ENCODE measurements at places on chromosomes 12 and 14.

DNA sequence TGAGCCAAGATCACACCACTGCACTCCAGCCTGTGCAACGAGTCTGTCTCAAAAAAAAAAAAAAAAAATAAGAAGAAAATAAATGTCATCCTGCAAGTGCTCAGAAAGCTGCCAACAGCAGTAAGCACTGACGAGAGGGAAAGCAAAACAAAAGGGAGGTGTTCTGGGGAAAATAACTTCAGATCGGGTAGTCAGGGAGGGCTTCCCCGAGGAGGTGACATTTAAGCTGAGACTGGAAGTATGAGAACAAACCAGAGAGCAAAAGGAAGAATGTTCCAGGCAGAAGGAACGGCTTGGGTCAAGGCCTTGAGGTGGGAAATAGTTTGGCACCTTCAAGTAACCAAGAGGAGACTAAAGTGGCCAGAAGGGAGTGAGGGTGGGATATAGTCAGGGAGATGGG is 4.7 kb upstream of the FAM222A start:
- no peak for DNase-seq

GRCh38 chr12:59076622-59077021 is 156.3 kb upstream of the LRIG3 start:
- no peak for DNase-seq

DNA sequence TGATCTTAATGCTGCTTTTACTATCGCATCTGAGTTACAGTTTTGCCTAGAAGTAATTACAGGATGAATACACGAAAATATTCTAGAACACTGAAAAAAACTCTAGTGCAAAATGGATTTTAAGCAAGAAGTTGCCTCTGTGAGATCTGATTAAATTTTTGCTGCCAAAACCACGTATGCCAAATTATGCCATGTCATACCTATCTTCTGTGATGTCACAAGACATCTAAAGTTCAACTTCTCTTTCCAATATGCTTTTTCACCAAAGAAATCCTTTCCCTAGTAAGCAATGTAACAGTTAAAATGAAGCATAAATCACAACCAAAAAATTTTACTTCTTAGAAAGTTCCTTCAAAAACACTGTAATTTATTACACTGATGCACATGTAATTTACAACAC is 39.6 kb downstream of the HECTD4 start:
- no peak for DNase-seq

DNA sequence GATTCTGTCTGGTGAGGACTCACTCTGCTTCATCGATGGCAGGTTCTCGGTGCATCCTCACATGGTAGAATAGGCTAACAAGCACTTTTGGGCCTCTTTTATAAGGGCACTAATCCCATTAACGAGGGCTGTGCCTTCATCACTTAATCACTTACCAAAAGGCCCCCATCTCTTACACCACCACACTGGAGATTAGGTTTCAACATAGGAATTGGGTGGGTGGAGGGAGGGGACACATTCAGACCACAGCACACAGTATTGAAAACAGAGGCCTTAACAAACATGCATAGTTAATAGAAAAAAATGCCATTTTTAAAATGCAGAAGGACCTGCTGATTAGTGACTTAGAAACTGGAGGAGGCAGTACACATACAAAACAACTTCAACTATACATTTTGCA is 61.6 kb downstream of the SPPL3 start:
- no peak for DNase-seq

DNA sequence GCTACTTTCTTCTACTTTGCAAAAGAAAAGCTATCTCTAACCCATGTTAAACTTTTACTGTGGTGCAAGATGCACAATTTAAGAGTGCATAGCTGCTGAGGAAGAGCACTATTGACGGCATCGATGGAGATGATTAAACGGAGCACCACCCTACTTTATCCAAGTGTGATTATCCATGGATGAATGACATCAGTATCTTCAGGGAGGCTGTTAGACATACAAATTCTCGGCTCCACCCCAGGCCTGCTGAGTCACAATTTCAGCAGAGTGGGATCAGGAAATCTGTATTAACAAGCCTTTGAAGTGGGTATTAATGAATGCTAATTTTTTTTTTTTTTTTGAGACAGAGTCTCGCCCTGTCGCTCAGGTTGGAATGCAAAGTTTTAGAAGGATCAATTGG is 16.2 kb downstream of the SLC2A14 start:
- no peak for DNase-seq

GRCh38 chr12:77608271-77608824 is 222.3 kb upstream of the NAV3 start:
- DNase-seq = no peak

GRCh38 chr14:90678420-90678819 is 137.8 kb downstream of the TTC7B start:
- DNase-seq = no peak

DNA sequence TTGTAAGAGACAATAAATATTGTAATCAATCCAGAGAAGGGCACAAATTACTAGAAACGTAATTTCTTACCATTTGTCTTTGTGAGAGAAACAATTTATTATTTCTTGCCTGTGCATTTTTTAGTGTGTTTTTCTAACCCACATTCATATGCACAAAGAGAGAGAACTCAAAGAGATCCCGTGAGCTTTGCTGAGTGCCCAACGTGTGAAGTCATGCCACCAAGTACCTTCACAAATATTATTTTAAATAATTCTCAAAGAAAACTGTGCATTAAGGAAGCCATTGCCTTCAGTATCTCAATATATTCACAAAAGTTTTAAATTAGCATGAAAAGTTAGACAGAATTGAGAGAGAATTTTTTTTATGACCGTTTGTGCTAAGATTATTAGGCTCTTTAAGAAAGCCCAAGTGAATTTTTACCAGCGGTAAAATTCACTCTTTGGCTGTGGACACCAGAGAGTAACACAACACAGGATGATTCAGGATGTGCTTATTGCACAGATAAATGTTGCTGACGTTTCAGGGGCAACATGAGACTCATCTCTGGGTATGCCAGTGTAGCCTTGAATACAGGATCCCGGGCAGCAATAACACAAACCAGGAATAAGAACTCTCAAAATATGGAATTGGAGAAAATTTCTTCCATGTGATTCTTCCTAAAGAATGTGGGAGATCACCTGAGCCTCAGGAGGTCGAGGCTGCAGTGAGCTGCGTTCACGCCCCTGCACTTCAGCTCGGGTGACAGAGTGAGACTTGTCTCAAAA is 2.9 kb downstream of the ARHGDIB start:
- no peak for DNase-seq

DNA sequence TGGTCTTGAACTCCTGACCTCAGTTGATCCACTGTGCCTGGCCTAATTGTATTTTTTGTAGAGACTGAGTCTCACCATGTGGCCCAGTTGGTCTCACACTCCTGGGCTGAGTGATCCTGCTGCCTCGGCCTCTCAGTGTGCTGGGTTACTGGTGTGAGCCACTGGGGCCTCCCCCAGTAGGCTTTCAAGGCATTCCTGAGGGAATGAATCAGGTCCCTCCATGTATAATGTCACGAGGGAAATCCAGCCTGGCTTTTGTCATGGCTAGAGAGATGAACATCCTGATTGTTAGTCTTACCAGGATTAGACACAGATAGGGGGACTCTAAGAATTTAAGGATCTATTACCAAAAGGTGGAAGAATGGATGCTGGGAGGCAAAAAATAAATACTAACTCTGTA is 51.9 kb downstream of the CPSF2 start:
- no peak for DNase-seq

All from activated B cell treated with CpG ODN at 0.5 μM for 24 hours (primary cell).